ENCODE measurements at places on chromosomes 6 and 20.
A peak's percentile ranks its signal among the peaks of the same experiment; 100 is the strongest.

DNA sequence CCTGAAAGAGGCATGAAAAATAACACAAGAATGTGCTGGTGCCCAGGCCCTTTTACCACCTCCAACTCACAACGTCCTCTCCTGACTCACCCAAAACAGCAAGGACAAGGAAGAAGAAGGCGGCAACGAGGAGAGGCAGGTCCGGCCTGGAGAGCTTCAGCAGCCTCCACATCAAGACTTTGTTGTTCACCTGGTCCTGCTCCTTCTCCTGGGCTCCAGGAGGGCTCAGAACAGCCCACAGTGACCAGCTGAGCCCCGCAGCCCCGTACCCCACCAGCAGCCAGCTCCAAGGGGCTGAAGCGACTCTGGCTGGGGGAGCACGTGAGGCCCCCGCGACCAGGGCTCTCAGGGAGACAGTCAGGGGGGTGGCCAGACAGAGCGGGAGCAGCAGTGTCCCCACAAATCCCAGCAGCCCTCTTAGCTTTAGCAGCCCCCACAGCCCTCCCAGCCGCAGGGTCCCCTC, 857 bp downstream of the TAP2 start:
- no peak for DNase-seq

GRCh38 chr6:142087950-142088857, 44.5 kb upstream of the GJE1 start:
- DNase-seq = no peak

- DNase-seq = no peak
These were observed 77.2 kb upstream of the ECI2 start for GRCh38 chr6:4212588-4212987.

DNA sequence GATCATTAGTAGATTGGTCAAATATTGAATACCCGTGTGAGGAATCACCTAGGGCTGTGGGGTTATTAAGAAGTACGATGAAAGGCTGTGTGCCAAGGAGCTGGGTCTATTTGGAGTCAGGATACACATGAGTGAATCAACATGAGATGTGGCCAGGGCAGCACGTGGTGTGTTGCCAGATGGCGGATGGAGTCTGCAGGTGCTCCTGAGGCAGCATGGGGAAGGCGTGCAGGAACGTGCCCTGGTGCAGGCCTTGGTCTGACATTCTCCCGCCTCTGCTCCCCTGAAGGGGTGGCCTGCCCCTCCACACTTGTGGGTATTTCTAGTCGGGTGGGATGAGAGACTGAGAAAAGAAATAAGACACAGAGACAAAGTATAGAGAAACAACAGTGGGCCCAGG, 39.0 kb upstream of the SLC22A1 start:
- no peak for DNase-seq

DNA sequence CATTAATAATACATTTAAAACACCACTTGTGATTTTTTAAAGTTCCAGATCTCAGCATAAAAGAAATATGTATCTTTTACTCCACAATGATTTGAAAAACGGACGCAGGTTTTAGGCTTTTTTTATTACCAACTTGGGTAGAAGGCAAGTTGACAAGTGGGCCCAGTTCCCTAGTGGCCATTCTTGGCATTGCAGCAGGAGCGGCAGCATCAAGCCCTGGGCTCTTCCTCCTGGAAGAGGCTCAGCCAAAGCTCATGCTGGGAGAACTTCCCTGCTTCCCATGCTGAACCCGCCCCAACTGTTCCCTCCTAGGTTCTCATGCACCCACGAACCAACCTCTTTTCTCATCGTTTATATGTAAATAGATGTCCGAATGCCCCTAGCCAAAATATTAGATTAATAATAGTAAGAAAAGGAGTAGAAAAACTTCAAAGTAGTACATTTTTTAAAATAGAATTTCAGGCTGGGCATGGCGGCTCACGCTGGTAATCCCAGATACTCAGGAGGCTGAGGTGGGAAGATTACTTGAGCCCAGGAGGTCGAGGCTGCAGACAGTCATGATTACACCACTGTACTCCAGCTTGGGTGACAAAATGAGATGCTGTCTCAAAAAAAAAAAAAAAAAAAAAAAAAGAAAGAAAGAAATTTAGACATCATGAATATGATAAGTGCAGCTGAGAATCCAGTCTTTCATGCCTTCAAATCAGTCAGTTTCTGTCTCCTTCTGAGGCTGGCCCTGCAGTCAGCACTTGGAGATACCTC, 18.2 kb upstream of the MYB start:
- no peak for DNase-seq

DNA sequence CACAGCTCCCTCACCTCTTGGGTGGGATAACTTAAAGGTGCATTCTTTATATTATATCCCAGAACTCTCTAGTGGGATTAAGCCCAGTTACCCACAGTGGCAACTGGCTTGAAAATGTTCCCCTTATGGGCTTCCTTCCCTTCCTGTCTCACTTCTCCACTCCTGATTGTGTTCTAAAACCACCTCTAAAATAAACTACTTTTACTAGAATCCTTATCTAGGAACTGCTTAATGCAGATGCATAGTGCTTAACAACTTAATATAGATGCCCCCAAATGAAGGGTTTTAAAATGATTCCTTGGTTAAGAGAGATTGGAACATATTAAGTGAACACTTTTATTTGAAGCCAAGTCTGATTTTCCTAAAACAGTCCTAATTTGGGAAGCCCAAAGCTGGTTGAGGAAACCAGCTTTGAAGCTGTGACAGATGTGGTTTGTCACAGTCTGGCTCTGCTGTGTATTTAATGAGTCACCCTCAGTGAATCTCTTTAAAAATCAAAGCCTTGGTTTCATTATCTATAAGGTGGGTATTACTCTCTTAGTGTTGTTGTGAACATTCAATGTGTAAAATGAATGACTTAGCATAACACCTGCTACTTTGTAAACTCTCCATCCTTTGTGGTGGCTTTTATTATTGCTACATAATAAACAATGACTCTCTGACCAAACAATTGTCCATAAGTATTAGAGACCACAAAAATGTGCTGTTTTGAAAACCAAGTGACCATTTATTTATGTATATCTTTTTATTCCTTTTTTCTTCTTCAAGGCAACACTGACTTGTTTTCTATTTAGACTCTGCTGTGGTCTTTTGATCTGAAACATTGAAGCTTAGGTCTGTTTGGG, 24.4 kb downstream of the PLCB1 start:
- DNase-seq = peak; percentile 13

DNA sequence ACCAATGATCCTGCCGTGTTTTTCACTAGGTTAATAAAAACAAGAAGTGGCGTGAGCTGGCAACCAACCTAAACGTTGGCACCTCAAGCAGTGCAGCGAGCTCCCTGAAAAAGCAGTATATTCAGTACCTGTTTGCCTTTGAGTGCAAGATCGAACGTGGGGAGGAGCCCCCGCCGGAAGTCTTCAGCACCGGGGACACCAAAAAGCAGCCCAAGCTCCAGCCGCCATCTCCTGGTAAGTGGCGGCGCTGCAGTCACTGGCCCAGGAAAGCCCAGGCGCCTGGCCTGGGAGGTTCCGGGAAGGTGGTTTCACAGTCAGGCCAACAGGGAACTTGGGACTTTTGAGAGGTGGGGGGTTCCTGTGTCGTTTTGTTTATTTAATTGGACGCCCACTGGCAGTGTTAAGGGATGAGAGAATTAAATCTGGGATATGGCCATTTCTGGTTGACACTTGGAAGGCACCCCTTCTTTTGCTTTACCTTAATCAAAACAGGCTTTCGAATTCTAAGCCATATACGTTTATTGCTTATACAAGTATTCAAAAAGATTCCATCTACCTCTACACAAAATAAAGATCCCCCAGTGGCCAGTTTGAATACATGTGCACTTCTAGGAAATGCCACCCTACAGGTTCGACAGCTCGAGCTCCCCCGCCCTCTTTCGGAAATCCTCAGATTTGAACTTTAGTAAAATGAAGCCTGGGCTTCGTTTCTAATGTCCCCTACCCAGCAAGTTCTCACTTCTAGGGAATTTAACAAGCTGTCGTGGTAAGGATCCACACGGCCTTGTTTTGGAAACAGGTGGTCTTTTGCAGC, 138.9 kb downstream of the TMEM242 start:
- DNase-seq = peak; percentile 8

- no peak for DNase-seq
These were observed 28.1 kb downstream of the ALDH8A1 start for GRCh38 chr6:134921721-134922261.

- no peak for DNase-seq
These were observed 66.8 kb upstream of the MYL9 start for GRCh38 chr20:36474563-36474962.

DNA sequence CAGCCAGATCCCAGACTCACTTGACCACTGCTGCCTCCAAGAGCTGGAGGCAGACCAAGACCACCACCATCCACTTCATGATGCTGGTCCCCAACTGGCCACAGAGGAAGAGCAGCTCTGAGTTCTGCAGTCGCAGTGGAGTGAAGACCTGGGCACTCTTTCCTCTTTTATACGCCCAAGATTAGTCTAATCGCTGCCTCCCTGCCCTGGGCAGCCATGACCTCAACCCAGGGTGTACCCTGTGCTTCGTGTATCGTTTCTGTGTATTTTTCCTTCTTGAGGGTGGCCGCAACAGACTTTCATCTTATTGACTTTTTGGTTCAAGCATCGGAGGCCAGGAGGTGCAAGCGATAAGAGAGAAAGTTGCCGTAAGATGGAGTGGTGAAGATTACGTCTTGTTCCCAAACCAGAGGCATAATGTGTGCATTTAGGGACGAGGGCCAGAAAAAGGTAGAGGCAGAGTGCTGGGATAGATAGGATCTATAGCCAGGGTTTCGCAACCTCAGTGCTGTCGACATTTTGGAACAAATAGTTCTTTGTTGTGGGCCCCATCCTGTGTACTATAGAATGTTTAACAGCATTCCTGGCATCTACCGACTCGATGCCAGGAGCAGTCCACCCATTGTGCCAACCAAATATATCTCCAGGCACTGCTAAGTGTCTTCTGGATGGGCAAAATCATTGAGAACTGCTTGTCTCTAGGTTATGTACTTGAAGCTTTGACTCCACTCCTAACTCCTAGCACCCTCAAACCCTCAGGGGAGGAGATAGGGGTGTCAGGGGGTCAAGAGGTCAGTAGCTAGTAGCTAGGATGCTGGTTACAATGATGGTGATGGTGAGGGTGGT, at the start of gene PGC:
PGC (minus strand) TSS at position 142 of the 846 bp plus-strand sequence; CDS start at position 79, 63 bp downstream.
- no peak for DNase-seq

DNA sequence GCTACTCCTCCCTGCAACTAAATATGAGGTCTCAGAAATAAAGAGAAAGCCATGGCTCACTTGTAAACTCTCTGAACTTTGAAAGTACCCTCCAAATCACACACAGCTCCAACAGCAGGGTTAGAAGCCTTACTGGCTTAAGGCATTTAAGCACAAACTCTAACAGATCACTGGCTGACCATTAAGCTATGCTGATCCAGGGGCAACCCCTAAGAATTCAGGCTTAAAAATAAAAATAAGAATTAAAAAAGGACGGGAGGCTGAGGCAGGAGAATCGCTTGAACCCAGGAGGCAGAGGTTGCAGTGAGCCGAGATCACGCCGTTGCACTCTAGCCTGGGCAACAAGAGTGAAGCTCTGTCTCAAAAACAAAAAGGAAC, 21.8 kb downstream of the HLA-E start:
- no peak for DNase-seq

DNA sequence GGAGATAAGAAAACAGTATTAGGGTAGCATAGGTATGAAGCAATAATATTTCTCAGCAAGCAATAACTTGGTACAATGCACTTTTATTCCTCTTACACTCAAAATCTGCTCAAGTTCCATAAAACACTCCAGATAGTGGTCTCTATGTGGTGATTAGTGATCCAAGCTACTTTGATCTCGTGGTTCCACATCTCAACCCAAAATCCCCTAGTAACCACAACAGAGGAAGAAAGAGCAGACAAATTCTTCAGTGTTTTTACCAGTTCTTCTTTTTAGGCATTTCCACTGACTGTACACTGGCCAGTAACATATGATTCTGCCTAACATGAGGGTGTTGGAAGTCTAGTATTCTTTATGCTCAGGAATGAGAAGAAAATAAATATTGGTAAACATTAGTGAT, 309.0 kb upstream of the PTCHD4 start:
- DNase-seq = no peak

- DNase-seq = no peak
These were observed 150.7 kb downstream of the TBC1D7 start for GRCh38 chr6:13177664-13178063.

DNA sequence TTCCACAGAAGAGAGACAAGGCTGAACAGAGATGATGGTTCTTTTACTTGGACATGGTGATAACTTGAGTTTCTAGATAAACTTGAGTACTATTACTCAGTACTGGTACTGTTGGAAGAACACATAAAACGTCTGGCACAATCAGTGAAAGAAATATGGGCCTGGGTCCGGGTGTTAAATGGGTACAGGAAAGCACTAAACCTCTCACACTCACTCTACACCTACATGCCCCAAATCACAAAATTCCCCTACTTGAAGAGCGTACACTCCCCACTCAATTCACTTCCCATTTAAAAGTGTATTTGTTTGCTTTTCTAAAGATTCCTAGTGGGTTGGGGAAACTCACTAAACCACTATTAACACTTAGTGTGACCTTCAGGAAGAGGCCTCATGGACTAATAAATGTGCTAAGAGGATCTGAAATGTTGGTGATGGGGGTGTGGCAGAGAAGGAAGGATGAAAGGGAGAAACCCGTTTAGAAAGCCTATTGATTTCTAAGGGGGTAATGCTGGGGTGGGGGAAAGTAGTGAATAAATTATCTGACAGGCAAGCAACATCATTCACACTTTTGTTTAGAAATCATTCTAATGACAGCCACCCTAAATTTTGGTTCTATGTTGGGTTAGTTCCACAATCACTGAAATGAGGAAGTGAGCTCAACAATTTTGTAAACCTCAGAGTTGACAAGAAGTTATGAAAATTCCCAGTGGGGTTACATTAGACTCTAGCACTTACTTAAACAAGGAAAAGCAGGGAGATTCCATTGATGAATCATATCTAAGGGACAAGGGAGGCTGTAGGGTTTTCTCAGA, 222.6 kb upstream of the MARCKS start:
- no peak for DNase-seq

DNA sequence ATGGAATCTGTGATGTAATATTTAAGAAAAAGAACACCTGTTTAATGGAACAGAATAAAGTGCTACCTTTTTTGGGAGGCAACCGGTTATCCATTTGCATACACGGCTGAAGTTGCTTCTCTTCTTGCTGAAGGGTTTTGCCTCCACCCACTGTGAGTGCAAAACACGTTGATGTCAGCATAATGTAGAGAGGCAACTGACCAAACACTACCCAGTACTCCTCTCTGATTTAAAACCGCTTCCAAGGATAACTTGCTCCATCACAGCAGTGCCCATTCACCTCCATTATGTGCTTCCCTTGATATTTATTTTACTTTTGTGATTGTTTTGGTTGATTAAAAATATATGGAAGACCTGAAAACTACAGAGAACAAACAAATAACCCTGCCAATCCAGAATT, 1.4 kb downstream of the SLC17A1 start:
- no peak for DNase-seq

DNA sequence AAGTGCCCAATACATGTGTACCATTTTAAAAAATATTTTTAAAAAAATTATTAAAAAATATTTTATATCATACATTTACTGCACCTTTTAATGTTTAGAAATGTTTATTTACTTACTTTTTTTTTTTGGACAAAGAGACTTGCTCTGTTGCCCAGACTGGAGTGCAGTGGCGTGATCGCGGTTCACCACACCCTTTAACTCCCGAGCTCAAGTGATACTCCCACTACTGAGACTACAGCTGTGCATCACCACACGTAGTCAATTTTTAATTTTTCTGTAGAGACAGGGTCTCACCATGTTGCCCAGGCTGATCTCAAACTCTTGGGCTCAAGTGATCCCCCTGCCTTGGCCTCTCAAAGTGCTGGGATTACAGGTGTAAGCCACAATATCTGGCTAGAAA, 9.2 kb upstream of the SIRPG start:
- no peak for DNase-seq

Measured in amniotic stem cell (primary cell).